ENCODE measurements at places on chromosomes 2 and 18. TPM values are rescaled to one million over a fixed set of nuclear protein-coding genes. Genes with fewer than 3 reads are reported as not detected.

DNA sequence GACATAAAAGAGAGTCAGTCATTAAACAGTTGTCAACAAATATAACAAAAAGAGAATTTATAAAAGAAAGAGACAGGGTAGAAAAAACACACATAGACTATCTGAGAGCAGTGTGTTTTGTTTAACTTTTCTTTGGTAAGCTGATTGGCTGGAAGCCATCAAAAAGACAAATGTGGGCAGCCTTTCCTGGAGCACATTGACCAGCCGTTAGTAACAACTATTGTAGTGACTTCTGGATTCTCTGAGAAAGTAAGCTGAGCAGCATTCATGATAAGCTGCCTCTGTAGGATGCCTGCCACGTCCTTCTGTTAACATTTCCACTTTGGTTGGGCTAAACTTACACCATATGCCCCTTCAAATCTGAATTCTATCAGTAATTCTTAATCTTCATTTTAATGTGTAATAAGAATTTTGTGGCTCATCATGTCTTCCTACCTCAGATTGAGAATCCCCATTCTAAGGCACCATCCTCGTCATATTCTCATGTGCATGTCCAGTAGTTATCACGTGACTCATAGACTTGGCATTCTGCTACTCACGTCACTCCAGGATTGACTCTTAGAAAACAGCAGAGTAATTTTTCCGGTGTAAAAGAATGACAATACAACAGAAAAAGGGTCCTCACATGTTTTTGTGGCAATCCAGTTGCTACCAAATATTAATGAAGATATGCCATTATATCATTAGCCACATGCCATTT is 43.4 kb upstream of the DNAJC10 start:
- DNase-seq: no peak
- H3K4me1 ChIP-seq: no peaks in the 10 kb centered on the region
- H3K36me3 ChIP-seq: no peaks in the 10 kb centered on the region
- H3K27ac ChIP-seq: no peak overlapping the region
- H3K27me3 ChIP-seq: no peaks in the 10 kb centered on the region

Gene VWA3B
- total RNA-seq: 0.49 TPM

- no peaks in the 10 kb centered on the region for H3K36me3 ChIP-seq
- peak within 1 kb of the TSS; percentile 91 for H3K4me3 ChIP-seq
- H3K4me1 ChIP-seq: peaks cover 35% of the 10 kb centered on the region
- no peaks in the 10 kb centered on the region for H3K27me3 ChIP-seq
- DNase-seq: peak; percentile 67
Observed at GRCh38 chr2:26346454-26347053, at the start of gene ADGRF3. Gene ADGRF3 (minus strand): TSS chr2:26346789. CDS start chr2:26346234, 555 bp downstream.

- H3K27me3 ChIP-seq: no peaks in the 10 kb centered on the region
- no peak overlapping the region for H3K4me3 ChIP-seq
- H3K27ac ChIP-seq: no peak overlapping the region
- peaks cover 4% of the 10 kb centered on the region for H3K4me1 ChIP-seq
Observed at GRCh38 chr18:70453058-70453775, 164.4 kb downstream of the SOCS6 start.

Gene PHOSPHO2
- 3.0 TPM for total RNA-seq

- H3K4me3 ChIP-seq: no peak overlapping the region
- no peak overlapping the region for H3K27ac ChIP-seq
- no peaks in the 10 kb centered on the region for H3K4me1 ChIP-seq
Observed at GRCh38 chr2:226295123-226295522, 504.5 kb downstream of the IRS1 start.

GRCh38 chr2:224039770-224040440 is 819 bp upstream of the SERPINE2 start:
- peaks cover 15% of the 10 kb centered on the region for H3K27me3 ChIP-seq
- H3K27ac ChIP-seq: no peak overlapping the region
- H3K4me1 ChIP-seq: peaks cover 28% of the 10 kb centered on the region
- no peak for DNase-seq
- peak overlapping the region; percentile 69 for H3K4me3 ChIP-seq

Gene KCNIP3
- total RNA-seq: 8.3 TPM

GRCh38 chr18:70279470-70279869 is 9.4 kb upstream of the SOCS6 start:
- no peaks in the 10 kb centered on the region for H3K36me3 ChIP-seq
- H3K27ac ChIP-seq: no peak overlapping the region
- H3K4me1 ChIP-seq: no peaks in the 10 kb centered on the region
- no peak overlapping the region for H3K4me3 ChIP-seq
- no peak for DNase-seq

DNA sequence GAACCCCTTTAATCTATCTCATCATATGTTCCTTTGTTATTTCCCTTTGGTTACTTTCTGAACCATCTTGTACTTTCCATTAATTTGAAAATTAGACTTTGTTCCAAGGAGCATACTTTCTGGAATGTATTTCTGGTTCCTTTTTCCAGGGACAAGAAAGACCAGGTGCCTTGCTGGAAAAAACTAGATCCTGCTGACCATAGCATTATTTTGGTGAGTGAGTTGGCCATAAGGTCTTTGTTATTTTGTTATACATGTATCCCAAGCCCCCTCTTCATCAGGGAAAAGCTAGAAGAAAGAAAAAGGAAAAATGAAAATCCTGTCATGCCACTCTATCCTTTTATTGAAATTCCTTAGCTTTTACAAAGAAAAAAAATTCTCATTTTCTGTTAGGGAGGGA is 228.1 kb upstream of the TFPI start:
- no peaks in the 10 kb centered on the region for H3K4me1 ChIP-seq
- no peak for DNase-seq
- H3K4me3 ChIP-seq: no peak overlapping the region
- H3K36me3 ChIP-seq: no peaks in the 10 kb centered on the region

Gene LRRFIP1
- 151 TPM for total RNA-seq

GRCh38 chr2:128746356-128746755 is 427.7 kb upstream of the HS6ST1 start:
- no peak overlapping the region for H3K27ac ChIP-seq
- H3K36me3 ChIP-seq: no peaks in the 10 kb centered on the region
- no peak for DNase-seq
- no peaks in the 10 kb centered on the region for H3K4me1 ChIP-seq

DNA sequence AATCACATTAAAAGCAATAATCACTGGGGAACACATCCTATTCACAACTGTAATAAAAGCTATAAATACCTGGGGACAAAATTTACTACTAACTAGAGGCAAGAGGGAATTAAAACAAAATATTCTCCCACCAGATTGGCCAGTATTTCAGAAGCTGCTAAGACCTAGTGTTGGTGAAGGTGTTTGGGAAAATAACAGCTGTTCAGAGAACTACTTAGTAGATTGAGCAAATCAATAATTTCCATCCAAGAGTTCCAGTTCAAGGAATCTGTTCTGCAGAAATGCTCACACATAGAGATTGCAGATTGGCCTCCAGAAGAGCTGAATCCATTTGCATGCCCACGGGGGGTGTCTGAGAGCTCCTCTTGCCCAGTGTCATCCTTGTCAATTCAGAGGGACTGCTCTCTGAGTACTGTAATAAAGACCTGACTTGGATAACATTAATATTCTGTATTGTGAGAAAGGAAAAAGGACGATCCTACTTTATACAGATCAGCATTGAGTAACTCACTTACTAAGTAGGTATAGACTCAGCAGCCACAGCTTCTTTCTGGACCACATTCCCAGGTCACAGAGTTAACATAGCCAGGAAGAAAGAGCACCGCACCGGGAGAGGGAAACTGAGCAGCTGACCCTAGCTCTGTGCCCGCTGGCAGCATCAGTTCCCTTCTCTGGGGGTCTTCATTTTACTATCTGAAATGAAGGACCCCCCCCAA is 5.6 kb downstream of the TUBB6 start:
- H3K4me3 ChIP-seq: no peak overlapping the region
- H3K27me3 ChIP-seq: no peaks in the 10 kb centered on the region
- no peak for DNase-seq
- H3K36me3 ChIP-seq: peaks cover 62% of the 10 kb centered on the region

All from heart left ventricle (tissue), 16 donors.